ENCODE measurements at places on chromosomes 6 and 20.

- no peak for DNase-seq
These were observed 33.2 kb downstream of the SOX4 start for GRCh38 chr6:21626756-21627155.

DNA sequence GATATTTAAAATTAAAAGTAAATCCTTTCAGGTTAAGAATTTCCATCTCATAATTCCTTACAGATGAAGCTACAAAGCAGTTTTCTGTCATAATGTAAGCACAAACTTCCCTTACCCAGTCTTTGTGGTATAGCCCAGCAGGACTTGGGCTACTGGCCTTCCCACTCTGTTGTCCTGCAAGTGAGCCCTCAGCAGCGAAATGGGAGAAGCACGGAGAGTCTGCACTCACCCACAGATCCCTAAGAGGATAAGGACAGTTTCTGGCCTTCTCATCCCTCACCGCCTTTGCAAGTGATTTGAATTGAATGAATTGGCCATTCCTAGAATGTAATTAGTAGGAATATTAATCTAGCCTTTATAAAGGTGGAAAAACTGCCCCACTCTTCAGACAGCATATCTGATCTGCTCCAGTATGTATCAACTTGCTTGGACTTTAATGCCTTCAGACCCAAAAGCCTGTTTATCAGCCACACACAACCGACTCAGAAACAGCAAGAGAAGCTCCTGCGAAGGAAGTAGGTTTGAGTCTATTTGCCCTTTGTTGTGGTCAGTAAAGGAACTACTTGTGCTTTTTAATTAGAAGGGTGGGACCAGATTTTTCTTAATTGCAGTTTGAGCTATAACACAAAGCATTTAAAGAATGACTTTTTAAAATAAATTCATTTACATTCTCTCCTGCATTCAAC lies 29.9 kb upstream of the PRDM1 start:
- DNase-seq, result no peak

GRCh38 chr6:13512900-13513299 lies 25.5 kb upstream of the GFOD1 start:
- no peak for DNase-seq

DNA sequence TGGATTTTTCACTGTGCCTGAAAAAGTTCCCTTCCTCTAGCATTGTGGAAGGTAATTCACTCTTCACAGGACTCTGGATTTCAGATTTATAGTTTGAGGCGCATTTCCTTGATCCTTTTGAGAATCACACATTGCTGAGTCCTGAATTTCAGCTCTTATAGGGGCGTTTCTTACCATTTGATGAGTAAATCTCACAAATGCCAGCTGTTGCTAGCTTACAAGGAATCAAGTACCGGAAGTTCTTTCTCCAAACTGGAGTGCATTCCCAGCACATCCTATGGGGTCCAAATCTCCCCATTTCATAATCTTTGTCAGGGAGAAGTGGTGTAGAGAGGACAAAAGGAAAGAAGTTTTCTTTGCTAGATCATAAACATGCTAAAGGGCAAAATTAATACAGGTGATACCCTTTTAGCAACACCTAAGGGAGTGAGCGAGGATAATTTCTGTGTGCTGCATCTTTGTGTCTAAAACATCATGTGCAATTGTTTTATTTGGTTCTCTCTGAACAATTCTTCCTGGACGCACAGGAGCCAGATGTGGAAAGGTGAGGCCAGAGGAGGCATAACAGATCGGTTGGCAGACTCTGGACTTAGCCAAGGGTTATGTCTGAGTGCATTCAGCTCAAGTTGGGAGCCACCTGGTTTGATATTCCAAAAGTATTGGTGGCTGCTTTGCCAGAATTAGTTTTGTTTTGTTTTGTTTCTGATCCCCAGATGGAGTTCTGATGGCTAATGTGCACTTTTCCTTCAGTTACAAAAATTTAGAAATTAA lies 37.4 kb upstream of the EYA2 start:
- DNase-seq, result no peak

DNA sequence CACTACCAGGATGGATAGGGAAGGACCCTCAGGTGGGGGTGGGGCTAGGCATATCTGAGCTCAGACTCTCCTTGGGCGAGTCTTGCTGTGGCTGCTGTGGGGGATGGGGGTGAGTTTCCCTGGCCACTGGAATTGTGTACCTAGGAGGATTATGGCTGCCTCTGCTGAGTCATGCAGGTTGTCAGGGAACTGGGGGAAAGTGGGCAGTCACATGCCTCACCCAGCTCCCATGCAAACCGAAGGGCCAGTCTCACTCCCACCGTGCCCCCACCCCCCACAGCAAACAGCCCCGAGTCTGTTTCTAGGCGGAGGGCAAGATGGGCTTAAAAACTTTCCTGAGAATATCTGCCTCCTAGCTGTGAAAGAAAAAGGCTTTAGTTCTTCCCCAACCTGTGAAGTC lies 210.3 kb upstream of the FERMT1 start:
- DNase-seq, result no peak

- no peak for DNase-seq
These were observed 13.6 kb downstream of the BPIFA2 start for GRCh38 chr20:33181482-33182093.

DNA sequence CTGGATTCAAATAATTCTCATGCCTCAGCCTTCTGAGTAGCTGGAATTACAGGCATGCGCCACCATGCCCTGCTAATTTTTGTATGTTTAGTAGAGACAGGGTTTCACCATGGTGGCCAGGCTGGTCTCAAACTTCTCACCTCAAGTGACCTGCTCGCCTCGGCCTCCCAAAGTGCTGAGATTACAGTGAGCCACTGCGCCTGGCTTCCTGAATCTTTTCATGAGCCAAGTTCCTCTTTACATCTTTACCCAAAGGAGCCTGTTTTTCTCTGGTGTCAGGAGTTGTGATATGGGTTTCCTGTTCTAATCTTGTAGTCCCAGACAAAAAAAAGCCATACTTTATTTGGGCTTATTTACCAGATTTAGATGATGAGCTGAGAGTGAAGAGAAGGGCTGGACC lies 34.4 kb downstream of the PCNA start:
- no peak for DNase-seq

DNA sequence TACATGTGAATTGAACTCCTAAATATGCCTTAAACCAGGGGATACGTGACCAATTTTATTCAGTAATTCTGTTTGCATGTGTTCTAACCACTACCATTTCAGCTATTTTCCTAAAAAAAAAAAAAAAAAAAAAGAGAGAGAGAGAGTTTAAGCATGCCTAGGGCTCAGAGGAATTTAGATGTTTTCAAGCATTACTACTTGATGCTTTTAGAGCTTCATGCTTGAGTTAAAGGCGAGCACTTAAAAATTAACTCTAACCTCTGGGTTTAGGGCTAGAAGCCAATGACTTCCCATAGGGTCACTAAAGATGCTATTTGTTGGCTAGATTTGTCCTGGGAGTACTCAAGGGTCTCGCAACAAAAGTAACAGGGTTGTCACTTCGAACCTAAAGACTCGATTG lies 217.7 kb downstream of the ATXN1 start:
- no peak for DNase-seq

DNA sequence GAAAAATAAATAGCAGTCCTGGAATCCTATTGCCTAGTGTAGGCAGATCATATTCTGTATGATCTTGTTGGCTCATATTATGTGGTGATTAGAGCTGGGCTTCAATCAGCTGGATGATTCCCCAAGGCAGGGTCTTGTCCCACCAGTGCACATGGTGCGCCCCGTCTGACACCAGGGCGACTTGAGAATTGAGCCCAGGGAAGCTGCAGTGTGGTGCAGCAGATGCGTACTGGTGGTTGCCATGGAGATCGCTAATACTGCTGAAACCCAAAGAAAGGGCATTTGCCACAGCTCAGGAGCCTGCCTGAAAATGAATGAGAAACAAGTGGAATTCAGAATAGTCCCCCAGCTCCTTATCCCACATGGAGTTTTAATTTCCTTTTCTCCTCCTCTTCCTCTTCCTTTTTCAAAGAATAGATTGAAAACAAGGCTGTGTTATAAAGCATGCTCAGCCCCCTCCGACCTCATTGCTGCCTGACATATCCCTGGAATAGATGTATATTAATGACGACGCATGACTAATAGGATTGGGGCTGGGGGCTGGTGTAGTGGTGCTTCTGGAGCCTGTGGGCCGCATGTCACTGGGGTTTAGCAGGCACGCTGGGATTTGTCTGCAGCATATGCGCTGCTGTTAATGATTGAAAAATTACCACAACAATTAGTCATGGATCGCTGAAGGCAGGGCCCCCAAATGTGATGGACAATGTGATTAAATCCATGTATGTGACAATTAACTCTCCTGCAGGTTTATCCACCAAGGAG lies 210.5 kb downstream of the FARS2 start:
- DNase-seq, result no peak

DNA sequence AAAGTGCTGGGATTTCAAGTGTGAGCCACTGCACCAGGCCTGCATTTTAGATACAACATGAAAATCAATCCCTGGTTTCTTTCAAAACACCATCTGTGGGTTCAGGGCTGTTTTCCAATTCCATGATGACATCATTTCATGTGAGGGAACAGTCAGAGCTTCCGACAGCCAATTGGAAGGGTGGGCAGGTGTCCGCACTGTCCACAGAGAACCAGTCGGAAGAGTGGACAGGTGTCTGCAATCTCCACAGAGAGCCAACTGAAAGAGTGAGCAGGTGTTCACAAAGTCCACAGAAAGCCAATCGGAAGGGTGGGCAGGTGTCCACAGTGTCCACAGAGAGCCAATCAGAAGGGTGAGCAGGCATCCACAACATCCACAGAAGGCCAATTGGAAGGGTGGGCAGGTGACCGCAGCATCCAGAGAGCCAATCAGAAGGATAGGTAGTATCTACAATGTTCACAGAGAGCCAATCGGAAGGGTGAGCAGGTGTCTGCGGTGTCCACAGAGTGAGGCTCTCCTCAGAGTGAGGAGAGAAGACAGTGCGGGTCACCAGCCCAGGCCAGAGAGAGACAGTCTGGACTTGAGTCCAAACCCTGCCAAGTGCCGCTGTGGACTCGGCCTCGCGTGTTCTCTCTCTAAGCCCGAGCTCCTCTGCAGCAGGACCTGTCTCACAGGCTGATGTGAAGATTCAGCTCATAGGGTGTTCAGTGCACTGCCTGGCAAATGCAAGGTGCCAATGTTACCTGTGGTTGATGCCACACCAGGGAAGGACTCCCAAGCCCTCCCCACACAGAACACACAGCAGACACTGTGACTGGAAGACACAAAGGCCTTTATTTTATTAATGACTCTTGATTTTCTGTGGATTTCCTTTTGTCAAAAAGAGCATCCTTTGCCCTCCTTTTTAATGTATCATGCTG lies 57.3 kb downstream of the DLL1 start:
- DNase-seq, result no peak

- DNase-seq, result peak; percentile 52
These were observed 19.3 kb upstream of the NEDD9 start for GRCh38 chr6:11251553-11252360.

- DNase-seq, result no peak
These were observed 44.7 kb upstream of the MICB start for GRCh38 chr6:31453259-31453658.

GRCh38 chr6:37149745-37150144 lies 20.2 kb upstream of the PIM1 start:
- no peak for DNase-seq

DNA sequence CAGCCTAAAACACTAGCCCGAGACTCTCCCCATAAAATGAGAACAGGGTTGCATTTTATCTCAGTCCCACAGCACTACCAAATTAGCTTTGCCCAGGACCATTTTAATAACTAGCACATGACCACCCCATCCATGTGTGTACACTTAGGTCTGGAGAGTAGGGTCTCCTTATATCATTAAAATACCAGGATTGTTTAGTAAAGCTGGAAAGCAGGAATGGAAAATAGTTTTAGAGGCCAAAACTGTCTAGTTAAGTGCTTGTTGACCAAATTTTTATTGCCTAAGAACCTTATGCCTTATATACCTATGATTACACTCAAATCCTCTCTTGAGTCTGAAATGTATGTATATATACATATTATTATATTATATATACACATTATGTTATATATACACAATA lies 608.4 kb downstream of the HDGFL1 start:
- no peak for DNase-seq

GRCh38 chr6:3755637-3756545 lies 4.4 kb upstream of the PXDC1 start:
- DNase-seq, result no peak

DNA sequence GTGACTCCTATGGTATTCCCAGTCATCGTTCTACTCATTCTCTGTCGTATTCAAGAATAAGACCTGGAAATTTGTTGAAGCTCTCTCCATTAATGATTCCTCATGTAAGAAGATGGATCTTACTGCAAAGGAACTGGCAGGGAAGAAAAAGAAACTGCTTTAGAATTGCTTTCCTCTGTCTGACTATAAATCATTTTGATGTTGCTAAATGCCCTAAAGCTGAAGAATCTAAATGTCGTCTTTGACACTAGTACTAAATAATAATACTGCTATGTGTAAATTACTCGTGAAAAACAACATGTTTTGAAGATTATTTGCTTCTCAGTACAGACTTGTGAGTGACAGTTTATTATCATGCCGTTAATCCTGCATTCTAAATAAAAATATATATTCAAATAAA lies 20.5 kb upstream of the MYLIP start:
- DNase-seq, result no peak

DNA sequence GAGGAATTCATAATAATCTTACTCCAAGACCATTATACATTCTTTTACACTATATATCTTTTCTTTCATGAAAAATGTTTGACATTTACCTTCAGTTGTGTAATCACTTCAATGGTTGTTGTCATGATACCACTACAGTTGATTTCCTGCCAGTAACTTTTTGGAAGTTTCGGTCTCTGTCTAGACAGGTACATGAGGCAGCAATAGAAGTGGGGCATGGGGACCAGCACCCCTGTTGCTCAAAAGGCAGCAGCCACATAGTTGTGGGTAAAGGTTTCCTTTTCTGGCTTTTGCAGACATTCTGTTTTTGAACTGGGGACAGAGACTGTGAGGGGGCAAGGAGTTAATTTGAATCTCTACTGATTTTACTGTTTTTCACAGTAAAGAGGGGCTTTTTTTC lies 14.1 kb downstream of the SAMD5 start:
- no peak for DNase-seq

DNA sequence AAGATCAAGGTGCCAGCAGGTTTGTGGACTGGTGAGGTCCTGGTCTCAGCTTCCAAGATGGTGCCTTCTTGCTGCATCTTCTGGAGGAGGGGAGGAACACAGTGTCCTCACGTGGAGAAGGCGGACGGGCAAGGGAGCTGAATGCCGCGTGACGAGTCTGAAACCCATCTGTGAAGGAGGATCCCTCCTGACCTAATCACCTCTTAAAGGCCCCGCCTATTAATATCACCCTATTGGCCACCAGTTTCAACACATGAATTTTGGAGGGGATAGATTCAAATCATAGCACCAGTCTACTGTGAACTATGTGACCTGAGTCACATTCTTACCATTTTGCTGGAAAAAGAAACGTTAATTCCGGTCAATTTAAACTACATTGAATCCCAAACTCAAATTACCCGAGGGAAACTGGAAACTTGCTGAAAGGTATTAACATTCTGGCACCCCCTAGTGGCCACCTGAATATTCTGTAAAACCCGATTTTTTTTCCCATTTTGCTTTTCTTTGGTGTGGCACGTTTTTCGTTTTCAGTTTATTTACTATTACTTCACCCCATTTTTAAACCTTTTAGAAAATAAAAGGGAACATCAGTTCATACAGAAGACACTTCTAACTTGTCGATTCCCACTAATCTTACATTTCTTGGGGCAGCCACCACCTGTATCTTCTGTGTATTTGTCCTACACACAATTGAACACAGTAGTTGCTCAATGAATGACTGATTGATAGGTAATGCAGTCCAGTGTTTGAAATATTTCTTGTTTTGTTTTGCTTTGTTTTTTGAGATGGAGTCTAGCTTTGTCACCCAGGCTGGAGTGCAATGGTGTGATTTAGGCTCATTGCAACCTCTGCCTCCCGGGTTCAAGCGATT lies 17.9 kb upstream of the CCDC170 start:
- DNase-seq, result no peak

GRCh38 chr6:44074439-44074812 lies 52.8 kb downstream of the MRPL14 start:
- DNase-seq, result no peak
